ENCODE measurements at places on chromosomes 11 and 22.

GRCh38 chr22:22687638-22688500 lies 43.5 kb downstream of the GGTLC2 start:
- no peak for DNase-seq

DNA sequence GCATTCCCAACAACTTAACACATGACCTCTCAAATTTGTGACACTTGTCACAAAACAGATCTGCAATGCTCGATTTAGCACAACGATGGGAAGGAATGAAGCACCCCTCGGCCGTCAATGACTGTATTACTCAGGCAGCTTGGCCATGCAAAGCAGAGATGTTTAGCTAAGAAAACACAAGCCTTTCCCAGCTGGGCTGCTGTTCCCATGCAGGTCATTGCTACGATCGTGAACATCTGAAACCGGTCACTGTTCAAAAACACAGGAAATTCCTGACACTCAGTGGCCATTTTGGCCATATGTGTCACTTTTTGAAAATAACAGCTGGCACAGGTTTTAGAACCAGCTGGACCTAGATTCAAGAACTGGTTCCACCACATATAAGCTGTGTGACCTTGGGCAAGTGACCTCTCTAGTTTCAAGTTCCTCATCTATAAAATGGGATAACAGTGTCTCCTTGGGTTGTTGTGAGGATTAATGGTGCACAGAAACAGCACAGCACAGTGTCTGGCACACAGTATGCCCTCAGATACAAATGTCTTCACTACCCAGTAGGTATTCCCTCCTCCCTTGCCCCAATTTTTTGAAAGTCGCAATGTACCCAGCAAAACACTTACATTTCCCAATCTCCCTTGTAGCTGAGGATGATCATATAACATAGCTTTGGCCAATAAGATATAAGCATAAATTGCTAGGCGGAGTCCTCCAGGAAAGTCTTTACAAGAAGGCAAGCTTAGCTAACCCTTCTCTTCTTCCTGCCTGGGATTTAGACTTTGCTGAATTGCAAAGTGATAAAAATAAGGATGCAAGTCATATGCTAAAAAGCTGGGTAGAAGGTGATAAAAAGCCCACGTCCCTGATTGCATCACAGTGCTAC lies 93.1 kb downstream of the C11orf58 start:
- DNase-seq = no peak

DNA sequence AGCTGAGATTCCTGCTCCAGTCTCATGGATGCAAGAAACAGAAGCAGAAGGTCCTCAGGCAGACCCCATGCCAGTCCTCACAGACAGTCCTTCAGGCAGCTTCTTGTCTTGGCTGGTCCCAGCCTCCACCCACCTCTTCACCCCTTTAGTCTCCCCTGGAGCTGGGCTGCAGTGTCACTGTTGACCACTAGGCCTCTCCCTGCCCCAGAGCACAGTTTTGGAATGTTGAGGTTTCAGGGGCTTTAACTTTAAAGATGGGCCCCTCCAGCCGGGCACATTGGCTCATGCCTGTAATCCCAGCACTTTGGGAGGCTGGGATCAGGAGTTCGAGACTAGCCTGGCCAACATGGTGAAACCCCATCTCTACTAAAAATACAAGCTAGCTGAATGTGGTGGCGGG lies 39.5 kb upstream of the GCAT start:
- DNase-seq = no peak

- no peak for DNase-seq
These were observed 88.2 kb downstream of the CYP2R1 start for GRCh38 chr11:14803846-14804245.

- DNase-seq = no peak
These were observed 17.5 kb downstream of the NUCB2 start for GRCh38 chr11:17294033-17294432.

DNA sequence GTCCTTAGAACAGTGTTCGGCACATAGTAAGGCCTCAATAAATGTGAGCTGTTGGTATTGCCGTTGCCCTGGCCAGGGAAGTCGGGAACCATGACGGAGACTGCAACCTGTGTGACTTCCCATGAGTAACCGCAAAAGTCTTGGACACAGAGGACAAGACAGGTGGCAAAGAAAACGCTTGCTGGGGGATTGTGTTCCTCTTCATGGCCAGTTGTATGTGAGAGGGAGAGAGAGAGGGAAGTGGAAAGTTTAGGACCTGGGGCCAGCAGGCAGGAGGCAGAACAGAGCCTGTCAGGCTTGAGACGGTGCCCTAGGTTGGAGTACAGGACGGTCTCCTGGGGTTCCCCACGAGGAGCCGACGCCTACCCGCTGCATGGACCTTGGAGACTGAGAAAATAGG lies 90.2 kb downstream of the CEP164 start:
- no peak for DNase-seq

- no peak for DNase-seq
These were observed 611.6 kb downstream of the INSC start for GRCh38 chr11:15726221-15726746.

- DNase-seq = no peak
These were observed 29.3 kb downstream of the DMC1 start for GRCh38 chr22:38540701-38541100.

GRCh38 chr11:18471995-18472394 lies 16.3 kb downstream of the LDHAL6A start:
- no peak for DNase-seq

DNA sequence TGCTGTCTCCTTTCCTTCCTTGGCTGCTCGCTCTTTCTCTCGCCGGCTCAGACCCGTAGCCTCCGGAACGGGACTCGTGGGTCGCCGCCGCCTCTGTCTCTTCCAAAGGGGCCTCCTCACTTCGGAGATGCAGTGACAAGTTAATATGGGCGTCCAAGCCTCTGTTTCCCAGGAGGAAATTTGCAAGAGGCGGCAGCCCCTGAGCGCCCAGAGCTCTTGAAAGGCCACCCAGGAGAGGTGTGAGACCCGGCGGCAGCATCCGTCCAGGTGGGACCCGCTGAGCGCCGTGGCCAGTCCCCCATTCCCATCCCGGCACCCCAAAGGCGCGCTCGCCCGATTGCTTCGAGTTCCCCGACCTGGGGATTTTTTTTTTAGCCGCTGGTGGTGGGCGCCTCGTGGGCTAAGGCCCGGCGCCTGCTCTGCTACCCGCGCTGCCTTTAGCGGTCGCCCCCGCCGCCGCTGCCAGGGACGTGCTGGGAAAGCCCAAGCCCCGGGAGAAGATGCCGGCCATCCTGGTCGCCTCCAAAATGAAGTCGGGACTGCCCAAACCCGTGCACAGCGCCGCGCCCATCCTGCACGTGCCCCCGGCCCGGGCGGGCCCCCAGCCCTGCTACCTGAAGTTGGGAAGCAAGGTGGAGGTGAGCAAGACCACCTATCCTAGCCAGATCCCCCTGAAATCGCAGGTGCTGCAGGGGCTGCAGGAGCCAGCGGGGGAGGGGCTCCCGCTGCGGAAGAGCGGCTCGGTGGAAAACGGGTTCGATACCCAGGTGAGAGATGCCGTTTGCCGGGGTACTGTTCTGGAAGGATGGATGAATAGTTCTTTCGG lies 772 bp downstream of the NAV2 start:
- DNase-seq = no peak

DNA sequence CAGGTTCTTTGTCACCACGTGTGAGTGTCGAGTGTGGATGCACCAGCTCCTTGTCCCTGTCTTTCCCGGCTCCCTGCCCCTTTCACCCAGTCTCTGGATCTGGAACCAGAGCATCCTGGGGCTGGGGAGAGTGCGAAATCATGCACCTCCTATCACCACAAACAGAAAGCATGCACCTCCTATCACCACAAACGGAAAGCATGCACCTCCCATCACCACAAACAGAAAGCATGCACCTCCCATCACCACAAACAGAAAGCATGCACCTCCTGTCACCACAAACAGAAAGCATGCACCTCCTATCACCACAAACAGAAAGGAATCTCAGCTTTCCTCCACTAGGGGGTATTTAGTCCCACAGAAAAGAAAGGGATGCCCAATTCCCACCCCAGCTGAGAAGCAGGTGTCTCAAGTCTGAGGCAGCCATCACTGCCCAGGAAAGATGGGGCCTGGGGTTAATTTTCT lies 5.9 kb upstream of the GLB1L3 start:
- no peak for DNase-seq

DNA sequence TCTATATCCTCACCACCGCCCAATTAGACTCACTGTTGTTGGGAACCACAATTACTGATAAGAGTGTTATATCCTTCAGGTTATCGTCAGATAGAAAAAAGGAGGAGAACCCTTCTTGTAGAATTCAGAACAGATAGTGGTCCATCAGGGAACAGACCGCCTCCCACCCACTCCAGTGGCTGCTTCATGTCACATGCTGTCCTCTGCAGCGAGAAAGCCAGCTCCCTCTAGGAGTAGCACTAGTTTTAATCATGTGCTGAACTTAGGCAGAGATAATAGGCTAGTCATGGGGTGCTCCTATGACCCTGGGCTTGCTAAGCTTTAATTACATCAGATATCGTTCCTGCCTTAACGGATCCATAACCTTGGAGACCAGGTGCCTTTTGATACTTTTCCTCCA lies 51.5 kb upstream of the RAB1B start:
- DNase-seq = no peak

- DNase-seq = no peak
These were observed 4.7 kb downstream of the LRRC10B start for GRCh38 chr11:61513143-61513765.

GRCh38 chr11:27619039-27619574 lies 81.1 kb downstream of the BDNF start:
- DNase-seq = no peak

- no peak for DNase-seq
These were observed 36.8 kb upstream of the APOA1 start for GRCh38 chr11:116874251-116874650.

DNA sequence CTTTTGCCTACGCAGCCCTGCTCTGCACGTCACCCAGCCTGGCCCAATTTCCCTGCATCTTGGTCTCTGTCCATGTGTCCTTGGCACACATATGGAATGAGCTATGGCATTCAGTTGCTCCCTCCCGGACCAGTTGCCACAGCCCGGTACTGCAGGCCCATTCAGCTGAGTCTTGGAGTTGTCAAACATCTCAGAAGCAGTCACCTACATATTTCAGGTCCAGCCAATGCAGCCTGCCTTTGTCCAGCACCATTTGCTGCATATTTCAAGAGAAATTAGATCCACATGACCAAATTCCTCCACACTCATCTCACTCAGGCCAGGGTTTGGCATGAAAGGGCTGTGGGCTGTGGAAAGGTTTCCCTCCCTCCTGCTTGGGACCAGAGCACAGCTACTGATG lies 76.8 kb downstream of the MN1 start:
- DNase-seq = no peak

GRCh38 chr22:50252082-50253045 lies 1.3 kb upstream of the HDAC10 start:
- DNase-seq = peak; percentile 62

DNA sequence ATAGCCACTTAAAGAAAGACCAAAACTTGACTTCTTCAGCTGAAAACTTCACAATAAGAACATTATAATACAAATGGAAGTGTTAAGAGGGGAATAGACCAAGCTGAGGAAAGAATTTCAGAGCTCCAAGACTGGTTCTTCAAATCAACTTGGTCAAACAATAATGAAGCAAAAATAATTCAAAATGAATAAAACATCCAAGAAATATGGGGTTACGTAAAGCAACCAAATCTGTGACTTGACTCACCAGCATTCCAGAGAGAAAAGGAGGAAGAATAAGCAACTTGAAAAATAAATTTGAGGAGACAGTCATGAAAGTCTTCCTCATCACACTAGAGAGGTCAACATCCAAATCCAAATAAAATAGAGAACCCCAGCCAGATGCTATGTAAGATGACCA lies 31.4 kb downstream of the XKR3 start:
- no peak for DNase-seq

GRCh38 chr11:12238420-12238819 lies 128.0 kb downstream of the MICAL2 start:
- DNase-seq = no peak

GRCh38 chr11:15258433-15259165 lies 143.9 kb downstream of the INSC start:
- DNase-seq = no peak

- DNase-seq = no peak
These were observed 49.1 kb downstream of the KIRREL3 start for GRCh38 chr11:126951465-126951864.

DNA sequence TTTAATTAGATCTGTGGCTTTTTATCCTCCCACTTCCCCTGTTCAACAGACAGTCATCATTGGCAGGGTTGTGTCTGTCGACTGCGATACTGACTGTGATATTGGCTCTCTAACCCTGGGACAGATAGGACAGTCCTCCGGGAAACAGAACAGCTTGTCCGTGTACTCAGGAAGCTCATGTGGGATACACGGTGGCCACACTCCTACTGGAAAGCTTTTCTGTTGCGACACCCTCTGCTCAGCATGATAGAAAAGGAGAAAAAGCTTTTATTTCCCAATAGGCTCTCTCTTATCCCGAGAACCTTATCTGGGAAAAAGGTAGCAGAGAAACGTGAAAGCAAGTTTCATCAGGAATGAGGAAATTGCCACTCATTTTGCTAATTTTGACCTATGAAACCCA lies 60.4 kb upstream of the HSPA8 start:
- DNase-seq = no peak

DNA sequence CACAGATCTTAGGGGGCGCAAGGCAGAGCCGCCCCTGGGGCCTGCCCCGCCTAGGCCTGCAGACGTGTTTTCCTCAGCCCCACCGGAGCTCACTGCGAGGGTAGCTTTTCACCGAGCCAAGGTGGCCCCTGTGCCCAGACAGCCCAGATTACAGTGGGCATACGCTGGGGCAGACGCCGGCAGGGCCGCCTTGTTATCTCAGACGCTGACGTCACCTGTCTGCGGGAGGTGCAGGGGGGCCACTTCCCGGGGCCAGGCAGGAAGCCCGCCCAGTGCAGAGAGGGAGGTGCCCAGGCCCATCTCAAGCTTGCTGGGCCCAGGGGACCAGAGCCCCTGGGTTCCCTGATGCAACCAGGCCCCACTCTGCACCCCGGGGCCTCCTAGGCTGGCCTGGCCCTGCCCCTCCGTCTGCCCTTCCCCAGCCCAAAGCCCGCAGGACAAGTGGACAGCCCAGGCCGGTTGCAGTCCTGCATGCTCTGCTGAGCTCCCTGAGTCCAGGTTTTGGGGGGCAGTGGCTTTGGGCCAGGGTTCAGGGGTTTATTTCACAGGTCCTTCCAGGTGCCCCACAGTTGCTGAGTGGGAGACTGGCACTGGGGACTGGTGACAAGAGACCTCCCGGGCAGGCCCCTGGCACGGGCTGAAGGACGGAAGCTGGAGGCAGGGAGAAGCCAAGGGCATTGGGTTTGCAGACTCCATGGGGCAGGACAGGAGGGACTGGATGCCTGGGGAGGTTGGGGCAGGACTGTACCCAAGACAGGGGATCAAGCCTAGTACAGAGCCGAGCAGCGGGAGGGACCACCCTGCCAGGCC lies 38.6 kb downstream of the IGF2 start:
- DNase-seq = no peak

GRCh38 chr11:117972629-117973502 lies 13.3 kb upstream of the IL10RA start:
- no peak for DNase-seq

DNA sequence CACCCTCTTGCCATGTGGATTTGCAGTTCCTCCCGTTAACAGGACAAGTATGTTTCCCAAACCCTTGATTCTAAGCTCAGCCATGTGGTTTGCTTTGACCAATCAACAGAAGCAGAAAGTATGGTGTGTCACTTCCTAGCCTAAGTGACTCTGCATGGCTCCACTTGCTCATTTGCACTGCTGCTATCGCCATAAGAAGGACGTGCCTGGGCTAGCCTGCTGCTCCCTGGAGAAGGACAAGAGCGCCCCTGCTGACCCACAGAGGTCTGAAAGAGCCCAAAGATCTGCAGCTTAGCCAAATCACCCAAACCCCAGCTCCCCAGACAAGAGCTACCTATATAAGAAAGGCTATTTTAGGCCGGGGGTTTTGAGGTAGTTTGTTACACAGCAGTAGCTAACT lies 18.0 kb downstream of the TBRG1 start:
- no peak for DNase-seq
